ENCODE measurements at places on chromosomes 7 and 10.

DNA sequence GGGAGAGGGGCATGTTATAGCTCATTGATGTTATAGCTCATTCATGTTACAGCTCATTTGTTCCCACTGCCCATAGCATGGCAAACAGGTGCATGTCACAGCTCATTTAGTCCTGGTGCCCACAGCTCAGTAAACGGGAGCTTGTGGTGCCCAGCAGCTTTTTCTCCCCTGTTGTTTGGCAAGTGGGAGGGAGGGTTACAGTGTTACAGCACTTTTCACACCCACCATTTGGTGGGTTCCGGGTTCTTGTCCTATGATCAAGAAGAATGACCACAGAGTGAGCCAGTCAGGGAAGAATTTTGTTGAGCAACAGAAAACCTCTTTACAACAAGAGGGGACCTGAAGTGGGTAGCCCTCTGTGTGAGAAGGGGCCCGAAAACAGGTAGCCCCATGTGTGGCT lies 162.8 kb upstream of the CSTF2T start:
- DNase-seq: no peak

GRCh38 chr10:60338002-60338564 lies 51.6 kb downstream of the ANK3 start:
- DNase-seq: no peak

GRCh38 chr10:112332509-112333228 lies 41.2 kb upstream of the ACSL5 start:
- DNase-seq: no peak

DNA sequence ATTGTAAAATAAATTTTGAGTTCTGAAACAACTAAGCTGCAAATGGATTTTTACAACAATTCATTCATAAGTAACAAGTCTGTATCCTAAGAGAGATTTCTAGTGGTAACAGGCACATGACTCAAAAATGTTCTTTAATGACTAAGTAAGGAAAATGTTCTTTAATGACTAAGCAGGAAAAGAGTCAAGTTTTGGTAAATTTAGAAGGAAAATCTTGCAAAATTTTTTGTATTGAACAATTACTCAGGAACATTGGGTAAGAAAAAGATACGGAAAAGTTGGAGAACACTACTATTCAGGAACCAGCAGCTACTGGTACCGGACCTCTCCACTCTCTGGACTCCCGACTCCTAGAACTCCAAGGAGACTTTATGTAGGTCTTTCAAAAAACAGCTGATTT lies 33.5 kb downstream of the HYCC1 start:
- no peak for DNase-seq

DNA sequence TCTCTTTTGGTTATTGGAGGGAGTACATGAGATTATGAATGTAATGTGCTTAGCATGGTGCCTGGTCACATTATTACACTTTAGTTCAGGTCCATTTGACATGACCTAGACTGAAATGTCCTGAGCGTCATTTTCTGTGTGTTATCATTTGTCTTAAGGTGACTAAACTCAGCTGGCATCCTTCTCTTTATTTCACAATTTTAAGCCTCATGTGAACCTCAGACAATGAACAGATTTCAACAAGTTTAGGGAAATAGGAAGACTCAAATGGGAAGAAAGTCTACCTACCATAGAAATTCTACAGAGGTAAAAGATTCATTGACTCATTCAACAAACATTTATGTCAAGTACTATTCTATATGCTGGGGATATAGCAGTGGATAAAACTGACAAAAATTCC lies 70.2 kb upstream of the EXOC6 start:
- DNase-seq: no peak
